ENCODE measurements at places on chromosomes 2 and 18.

DNA sequence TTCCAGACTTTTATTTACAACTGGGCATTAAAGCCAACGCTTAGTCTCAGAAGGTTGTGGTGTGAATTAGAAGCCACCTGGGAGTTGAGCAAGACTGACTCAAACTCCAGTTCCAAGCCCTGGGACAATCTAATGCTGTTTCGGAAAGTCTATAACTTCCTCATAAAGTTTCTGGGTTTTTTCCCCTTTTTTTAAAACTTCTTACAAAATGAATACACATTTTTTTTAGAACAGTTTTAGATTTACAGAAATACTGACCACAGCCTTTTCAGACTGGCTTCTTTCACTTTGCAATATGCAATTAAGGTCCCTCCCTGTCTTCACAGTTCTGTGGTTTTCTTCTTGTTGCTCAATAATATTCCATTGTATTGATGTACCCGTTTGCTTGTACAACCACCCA is 115.9 kb upstream of the TWIST2 start:
- no peak for DNase-seq

DNA sequence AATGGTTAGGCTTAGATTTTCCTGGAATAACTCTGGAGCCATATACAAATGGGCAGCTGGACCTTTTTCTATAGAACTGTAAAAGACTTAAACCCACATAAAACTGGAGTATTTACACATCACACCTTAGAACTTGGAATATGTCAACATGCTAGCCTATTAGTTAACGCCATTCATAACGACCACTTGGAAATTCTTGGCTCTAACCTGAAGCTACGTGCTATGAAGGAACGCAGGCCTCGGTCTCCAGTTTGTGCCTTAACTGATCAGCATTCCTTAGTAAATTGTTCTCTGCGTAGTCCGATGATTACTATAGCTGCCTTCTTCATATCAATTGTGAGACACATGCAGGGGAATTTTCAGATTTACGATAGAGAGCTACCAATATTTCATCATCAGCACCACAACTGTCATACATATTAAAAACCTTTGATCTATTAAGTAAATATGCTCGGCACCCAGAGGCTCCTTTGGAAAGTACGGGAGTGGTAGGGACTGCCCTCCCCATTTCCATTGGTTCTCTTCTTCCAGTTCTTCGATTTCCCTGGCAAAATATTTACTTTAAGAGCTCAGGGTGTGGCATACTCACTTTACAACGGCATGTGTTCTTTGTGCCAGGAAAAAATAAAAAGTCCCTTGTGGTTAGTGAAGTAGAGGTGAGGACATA is 17.5 kb upstream of the CCL20 start:
- DNase-seq: no peak

DNA sequence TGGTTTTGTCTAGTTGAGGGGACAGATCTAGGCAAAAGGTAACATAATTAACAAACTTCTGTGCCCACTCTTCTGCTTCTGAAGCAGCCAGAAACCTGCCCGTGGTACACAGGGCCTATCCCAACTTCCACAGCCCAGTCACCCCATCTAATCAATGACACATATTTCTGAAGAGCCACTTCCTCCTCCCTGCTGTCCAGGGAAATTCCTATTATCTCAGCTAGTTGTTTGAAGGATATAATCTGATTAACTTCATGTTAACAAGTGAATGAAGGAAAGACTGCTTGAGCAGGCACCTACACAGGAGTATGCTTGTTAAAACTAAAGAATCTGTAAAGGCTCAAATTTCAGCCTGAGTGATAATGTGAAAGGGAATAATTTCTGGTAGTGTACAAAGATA is 61.4 kb downstream of the CCDC148 start:
- no peak for DNase-seq

DNA sequence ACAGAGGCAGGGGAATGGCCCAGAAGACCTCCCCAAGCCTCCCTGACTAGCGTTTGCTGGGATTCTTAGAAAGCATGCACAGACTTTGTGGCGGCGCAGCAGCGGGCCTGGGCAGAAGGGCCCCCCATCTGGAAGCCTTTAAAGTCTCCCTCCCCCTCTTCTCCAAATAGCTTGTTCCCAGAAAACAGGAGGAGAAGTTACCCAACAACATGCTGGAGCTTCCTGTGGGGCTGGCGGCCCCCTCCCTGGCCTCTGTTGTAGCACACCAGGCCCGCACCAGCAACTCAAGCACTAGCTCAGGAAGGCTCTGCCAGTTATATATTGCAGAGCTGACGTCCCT is 334.8 kb downstream of the DYSF start:
- no peak for DNase-seq

GRCh38 chr2:157442636-157443035 is 1.3 kb downstream of the CYTIP start:
- no peak for DNase-seq

GRCh38 chr2:159035790-159036411 is 67.5 kb downstream of the TANC1 start:
- no peak for DNase-seq

GRCh38 chr18:73461780-73462059 is 593.9 kb upstream of the NETO1 start:
- no peak for DNase-seq

DNA sequence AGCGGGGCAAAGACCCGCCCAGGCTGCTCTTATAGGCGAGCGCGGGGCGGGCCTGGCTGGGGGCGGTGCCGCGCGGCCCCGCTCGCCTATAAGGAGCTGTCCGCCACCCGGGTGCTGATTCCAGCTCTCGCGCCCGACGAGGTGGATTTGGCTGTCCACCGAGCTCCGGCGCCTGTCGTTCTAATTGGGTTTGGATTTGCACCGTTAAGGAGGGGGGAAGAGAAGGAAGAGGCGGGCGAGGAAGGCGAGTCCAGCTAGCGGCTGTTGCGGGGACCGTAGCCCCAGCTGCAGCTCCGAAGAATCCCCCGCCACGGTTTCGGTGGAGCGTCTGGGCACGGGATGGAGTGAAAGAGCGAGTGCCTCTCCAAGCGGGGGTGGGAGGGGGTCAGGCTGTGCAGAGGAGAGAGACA is at the start of gene CNTNAP5:
Gene CNTNAP5, plus strand, starts transcription at position 117 of the 410 bp plus-strand sequence. CDS start 364 bp downstream, outside the sequence.
- peak; percentile 68 for DNase-seq

DNA sequence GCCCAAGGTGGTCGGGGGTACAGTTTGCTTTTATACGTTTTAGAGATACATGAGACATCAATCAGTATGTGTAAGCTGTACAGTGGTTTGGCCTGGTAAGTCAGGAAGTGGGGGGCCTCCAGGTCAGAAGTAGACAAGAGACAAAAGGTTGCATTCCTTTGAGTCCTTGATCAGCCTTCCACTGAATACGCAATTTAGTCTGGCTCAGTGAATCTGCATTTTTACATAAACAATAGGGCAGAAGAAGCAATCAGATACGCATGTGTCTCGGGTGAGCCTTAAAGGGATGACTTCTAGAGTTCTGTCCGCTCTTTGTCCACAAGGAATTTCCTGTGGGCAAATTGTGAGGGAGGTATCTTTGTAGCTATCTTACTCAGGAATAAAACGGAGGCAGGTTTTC is 87.2 kb downstream of the SOWAHC start:
- no peak for DNase-seq

GRCh38 chr2:241009191-241009590 is 10.8 kb downstream of the SNED1 start:
- DNase-seq: no peak

GRCh38 chr2:221997100-221997499 is 301.7 kb downstream of the PAX3 start:
- no peak for DNase-seq

DNA sequence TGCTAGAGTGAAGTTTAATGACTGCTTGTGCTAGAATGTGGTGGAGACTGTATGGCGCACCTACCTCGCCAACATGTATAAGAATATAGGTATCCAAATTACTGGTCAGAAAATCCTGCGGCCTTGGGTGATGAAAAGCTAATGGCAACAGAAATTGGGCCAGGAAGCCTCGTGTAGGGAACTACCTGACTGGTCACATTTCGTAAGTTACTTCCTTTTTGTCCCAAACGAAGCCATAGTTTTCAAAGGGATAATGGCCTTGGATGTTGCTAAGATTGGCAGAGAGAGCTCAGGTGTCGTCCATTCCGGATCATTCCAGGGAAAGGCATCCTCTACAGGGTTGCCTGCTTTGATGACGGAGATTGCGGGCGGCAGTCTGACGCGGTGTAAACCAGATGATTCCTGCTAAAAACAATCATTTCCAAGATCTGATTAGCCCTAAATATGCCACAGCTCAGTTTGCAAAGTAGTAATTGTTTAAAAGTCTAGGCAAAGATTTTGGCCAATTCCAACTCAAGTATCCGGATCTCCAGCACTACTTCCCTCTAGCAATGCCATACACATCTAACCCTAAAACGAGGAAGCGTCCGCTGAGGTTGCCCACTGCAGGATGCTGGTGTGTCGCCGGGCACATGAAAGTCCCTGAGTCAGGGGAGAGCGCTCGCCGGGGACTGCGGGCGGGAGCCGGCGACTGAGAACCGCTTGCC is 708 bp upstream of the MALT1 start:
- no peak for DNase-seq

DNA sequence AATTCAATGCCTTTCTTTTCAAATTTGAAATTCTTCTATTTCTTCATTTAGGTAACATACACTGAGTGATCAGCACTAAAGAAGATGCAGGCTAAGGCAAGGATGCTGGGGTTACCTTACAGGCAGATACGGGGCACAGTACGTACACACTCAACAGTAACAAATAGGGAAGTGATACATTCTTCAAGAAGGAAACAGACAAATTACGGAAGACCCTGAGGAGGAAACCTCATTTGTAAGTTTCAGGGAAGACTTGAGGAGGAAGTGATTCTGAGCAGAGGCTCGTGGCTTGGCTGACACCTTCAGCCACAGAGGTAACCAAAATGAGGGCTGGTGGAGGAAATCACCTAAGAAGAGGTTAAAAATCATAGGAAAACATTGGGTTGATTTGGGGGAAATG is 1108.3 kb upstream of the KLHL29 start:
- DNase-seq: no peak

- DNase-seq: no peak
Observed at GRCh38 chr2:208195531-208195930, 5.7 kb upstream of the C2orf80 start.

GRCh38 chr2:3433339-3433699 is 53.8 kb downstream of the TRAPPC12 start:
- no peak for DNase-seq

DNA sequence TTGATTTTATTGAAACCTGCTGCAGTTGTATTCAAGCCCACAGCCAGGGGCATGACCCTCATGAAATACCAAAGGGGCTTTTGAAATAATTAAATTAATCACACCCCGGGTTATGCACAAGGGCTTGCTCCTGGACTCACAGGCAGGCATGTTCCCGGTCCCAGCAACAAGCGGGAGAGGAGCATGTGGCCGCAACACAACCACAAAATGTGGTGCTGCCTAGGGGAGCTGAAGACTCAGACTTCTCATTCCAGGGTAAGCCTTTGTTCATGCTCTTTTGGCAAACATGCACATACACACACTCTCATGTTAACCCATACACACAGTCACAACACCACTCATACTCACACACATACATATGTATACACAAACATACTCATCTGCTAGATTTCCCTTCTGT is 233.7 kb upstream of the SMAD2 start:
- no peak for DNase-seq

- no peak for DNase-seq
Observed at GRCh38 chr2:916935-917334, 33.7 kb upstream of the SNTG2 start.

DNA sequence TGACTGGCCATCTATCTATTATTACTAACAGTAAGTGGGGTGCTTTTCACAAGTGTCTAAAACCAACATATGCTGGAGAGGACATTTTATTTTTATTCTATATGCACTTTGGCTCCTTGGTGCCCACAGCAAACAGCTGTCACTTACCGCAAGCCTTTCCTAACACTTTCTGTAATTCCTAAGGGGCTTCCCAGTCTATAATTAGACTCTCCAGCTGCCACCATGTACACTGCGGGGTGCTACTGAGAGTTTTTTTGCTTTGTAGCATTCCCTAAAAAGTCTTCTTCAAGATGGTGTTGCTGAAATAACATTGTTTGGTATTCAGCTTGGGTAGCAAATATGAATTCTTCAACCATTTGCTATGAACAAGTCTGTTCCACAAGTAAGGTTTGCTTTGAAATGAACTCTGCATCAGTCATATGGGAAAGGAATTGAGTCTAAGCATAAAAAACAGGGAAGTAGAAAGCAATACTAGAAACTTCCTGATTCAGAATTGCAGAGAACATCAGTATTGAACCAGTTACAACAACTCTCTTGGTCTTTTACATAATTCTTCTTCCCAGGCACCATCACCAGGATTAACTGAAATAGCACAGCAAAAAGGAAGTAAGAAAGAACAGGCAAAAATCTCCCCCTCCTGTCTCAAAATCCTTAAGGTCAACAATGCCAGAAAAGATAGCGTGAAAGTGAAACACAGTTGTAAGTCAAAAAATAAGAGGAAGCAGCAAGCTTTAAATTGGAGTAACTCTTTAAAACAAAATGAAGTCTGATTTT is 28.6 kb downstream of the EPB41L3 start:
- no peak for DNase-seq

GRCh38 chr2:236584521-236585384 is 15.1 kb downstream of the ACKR3 start:
- no peak for DNase-seq

All from right renal pelvis (tissue), 4 donors.